NCI-H69 (cell line): ENCODE measurements at places on chromosomes 12 and 14.

DNA sequence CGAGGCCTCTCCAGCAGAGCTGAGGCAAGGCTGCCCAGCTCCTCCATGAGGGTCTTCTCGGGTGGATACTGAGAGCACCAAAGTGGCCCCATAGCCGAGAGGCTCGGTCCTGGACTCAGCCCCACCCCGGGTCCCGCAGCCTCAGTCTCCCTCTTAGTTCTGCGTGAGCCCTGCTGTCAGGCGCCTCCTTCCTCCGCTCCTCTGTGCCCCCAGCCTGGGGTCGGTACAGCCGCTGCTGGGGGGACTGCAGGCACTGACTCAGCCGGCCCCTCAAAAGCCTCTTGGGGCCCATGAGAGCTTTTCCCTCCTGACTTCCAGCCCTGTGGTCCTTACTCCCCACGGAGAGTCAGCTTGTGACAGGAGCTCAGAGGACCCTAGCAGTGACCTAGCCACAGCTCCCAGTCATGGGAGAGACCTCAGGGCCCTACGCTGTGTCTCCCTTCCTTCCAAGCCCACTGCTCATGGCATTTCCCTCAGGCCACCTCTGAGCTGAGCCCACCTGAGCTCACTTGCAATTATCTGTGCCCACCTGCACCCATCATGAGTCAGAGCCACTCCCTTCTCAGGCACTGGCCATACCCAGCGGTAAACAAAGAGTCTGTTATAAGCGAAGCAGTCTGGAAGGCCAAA, 295.0 kb upstream of the RTL1 start:
- no peak for DNase-seq

DNA sequence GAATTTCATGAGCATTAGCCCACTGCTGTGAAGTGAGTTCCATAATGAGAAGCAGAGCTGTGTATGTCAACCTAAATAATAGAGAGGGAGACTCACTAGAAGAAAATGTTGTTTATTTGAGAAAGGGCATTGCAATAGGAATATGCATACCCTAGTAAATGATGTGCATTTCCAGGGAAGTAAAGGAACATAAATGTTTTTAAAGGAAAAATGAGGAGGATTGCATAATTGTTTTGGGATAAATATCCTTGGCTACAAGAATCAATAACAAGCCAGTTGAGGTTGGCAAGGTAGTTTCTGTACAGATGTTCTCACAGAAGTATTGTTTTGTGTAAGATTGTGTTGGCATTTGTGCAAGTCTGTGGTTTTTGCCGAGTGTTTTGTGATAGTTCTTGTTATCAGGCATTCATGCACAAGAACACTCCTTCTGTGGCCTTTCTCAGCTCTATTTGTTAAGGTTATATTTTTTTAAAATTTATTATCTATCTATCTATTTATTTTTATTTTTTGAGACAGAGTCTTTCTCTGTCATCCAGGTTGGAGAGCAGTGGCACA, 47.1 kb downstream of the EMP1 start:
- DNase-seq: no peak

- DNase-seq: peak; percentile 70
Observed at GRCh38 chr12:23950210-23950774, 822 bp upstream of the SOX5 start.

DNA sequence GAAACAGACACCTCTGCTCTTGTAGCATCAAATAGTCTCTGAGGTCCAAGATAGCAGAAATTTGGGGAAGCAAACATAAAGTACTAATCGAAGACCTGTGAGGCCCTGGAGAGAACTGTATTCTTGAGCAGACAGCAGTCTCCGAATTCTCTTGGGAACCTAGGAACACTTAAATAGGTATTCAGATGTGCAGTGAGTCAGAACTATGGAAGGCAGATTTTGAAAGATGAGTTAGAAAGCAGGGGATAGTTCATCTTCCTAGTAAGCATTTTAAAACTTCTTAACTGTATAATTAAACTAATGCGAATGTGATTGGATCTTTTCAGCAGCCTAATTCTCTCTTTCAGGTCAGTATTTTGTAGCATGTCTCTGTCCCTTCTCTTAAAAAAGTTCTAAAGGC, 30.6 kb downstream of the NAA30 start:
- no peak for DNase-seq

- DNase-seq: no peak
Observed at GRCh38 chr12:128940090-128940888, 87.0 kb downstream of the GLT1D1 start.

GRCh38 chr12:88399811-88400210, 180.5 kb downstream of the KITLG start:
- DNase-seq: no peak

DNA sequence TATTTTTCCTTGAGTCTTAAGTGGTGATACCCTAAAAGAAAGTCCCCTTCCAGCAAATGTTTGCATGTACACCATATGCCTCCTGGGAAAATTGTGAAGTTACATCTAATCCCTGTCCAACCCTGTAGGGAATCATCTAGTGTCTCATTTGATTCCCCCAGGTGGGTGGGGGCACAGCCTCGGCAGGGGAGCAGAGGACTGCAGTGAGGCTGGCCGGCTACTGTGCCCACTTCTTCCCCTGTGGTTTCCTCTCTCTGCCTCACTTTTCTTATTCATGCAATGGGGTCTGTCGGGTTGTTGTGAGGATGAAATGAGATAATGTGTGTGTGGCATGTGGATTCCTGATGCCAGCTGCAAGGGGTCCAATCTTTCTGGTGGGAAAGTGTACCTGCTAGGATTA, 6.0 kb downstream of the PAPLN start:
- DNase-seq: no peak

- no peak for DNase-seq
Observed at GRCh38 chr12:3718100-3718499, 34.8 kb downstream of the CRACR2A start.

GRCh38 chr12:10304161-10304574, 3.5 kb upstream of the KLRD1 start:
- DNase-seq: no peak

DNA sequence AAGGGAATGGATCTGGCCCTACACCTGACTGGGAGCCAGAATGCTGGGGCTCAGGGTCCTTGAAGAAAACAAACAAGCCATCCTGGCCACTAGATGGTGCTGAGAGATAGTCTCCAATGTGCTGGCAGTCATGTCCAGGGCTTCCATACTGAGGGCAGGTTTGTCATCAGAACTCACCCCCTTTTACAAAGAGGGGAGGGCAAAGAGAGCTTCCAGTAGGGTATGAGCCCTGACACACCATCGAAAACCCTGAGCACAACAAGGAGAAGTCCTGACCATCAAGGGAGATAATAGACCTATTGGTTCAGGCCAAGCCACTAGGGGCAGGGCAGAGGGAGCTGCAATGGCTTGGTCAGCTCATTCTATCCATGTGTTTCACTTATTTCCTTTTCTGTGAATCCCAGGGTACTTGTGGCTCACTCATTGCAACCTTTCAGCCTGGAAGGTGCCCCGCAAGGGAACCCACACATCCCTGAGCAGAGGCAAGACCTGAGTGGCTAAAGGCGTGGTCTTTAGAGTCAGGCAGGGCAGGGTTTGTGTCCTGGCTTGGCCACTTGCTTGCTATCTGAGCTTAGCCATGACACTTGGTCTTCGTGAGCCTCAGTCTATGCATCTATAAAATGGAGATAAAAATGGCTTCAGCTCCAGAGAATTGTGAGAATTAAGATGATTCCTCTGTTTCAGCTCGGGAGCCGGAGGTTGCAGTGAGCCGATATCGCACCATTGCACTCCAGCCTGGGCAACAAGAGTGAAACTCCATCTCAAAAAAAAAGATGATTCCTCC, 6.2 kb upstream of the PLEKHH1 start:
- DNase-seq: peak; percentile 65

- no peak for DNase-seq
Observed at GRCh38 chr12:110619534-110619953, 5.6 kb downstream of the TCTN1 start.

DNA sequence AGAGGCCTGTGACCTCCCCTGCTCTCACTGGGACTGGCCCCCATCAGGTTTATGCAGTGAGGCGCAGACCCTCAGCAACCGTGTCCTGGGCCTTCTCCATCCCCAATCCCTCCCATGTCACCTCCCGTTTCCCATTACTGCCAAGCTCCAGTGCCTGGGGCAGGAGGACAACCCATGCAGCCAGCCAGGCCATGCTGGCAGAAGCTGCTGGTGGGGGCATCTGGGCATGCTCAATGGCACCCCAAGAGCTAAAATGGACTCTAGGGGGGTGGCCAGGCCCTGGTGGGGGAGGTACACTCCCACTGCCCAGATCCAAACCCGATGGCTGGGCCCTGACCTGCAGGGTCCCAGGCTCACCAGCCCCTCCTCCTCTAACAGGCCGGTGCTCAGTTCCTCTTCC, 20.5 kb upstream of the GPR132 start:
- DNase-seq: no peak
